HT-29 (cell line): ENCODE measurements at places on chromosomes 5 and 9. TPM values are rescaled to one million over a fixed set of nuclear protein-coding genes. Genes with fewer than 3 reads are reported as not detected.

The WDR38 gene
- not detected in 2 replicates for total RNA-seq

The SHC3 gene
- total RNA-seq = 0.18 and 0.23 TPM in 2 replicates

The PCDHB15 gene
- 0.05 and 0.20 TPM in 2 replicates for total RNA-seq

The PAXX gene
- 169 and 179 TPM in 2 replicates for total RNA-seq

The STC2 gene
- not detected in 2 replicates for total RNA-seq

The TMEM232 gene
- 0.10 and 0.94 TPM in 2 replicates for total RNA-seq

The SLC25A2 gene
- total RNA-seq = 0.33 TPM in 1 of 2 replicates, not detected in the other

The SPINK4 gene
- total RNA-seq = 1.3 TPM in 1 of 2 replicates, not detected in the other

The C5orf34 gene
- total RNA-seq = 2.5 and 3.8 TPM in 2 replicates

The FOXI1 gene
- not detected in 2 replicates for total RNA-seq

DNA sequence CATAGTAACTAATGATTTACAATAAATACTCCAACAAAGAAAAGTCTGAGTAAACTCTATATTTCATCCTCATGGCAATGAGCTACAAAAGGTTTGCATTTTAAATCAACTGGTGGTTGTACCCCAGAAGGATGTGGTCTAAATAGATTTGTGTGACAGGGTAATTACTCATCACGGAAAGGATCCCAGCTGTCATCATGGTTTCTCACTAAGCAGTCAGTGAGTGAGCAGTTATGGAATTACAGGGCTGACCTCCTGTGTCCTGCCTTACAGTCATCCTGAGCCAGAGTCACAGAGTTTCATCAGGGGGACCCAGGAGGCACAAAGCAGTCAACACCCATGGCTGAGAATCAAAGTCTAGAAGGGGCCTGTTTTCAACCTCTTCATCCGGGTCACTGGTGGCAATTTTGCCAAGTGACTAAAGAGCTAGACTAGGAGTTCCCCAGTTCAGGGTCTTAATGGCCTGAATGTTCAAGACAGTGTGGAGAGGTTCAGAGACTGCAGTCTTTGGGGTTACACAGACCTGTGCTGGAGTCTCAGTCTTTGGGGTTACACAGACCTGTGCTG, 210.7 kb upstream of the SLC24A2 start:
- no peak for DNase-seq

DNA sequence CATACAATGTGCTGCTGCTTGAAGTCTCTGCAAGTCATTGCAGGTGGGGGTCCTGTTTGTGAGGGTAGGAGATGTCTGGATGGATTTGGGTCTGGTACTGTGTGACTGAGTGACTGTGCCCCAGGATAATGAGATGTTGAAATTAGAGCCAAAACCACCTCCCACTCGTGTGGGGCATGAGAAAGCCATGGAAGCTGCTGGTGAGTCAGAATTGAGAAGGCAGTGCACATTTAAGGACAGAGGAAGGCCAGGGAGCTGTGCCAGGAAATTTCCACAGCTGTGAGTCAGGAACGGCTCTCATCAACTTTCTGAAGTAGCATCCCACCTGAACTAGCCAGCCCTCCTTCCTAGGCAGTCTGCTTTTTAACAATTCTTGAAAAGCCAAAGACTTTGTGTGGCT, 229.8 kb downstream of the DRD1 start:
- no peak for DNase-seq

- DNase-seq = peak; percentile 56
Measured at GRCh38 chr5:100479079-100479688, 56.0 kb upstream of the FAM174A start.

GRCh38 chr5:139619861-139620260, 28.3 kb upstream of the CXXC5 start:
- no peak for DNase-seq

DNA sequence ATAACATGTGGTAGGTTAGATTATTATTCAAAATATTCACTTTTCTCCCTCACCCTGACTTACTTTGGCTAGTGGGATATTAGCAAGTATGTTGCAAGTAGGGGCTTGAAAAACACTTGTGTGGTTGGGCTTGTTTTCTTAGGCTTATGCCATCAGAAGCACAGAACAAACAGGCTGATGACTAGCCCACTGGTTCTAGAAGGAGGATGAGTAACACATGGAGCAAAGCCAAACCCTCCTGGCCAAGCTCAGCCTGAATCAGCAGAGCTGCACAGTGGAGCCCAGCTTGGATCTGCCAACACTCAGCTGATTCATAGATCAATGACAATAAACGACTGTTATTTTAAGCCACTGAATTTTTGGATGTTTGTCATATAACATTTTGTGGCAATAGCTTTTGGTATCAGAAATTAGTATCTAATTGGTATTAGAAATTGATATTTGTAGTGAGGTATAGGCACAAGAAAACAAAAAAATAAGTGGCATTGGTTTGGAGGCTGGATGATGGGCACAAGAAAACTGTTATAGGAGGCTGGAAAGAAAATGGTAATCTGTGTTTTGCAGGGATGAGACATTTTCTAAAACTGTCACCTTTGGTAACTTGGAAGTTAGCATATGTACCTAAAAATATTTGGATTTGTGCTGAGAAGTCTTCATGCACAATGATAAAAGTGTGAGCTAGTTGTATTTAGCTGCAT, 46.1 kb upstream of the ZBED3 start:
- DNase-seq = no peak

DNA sequence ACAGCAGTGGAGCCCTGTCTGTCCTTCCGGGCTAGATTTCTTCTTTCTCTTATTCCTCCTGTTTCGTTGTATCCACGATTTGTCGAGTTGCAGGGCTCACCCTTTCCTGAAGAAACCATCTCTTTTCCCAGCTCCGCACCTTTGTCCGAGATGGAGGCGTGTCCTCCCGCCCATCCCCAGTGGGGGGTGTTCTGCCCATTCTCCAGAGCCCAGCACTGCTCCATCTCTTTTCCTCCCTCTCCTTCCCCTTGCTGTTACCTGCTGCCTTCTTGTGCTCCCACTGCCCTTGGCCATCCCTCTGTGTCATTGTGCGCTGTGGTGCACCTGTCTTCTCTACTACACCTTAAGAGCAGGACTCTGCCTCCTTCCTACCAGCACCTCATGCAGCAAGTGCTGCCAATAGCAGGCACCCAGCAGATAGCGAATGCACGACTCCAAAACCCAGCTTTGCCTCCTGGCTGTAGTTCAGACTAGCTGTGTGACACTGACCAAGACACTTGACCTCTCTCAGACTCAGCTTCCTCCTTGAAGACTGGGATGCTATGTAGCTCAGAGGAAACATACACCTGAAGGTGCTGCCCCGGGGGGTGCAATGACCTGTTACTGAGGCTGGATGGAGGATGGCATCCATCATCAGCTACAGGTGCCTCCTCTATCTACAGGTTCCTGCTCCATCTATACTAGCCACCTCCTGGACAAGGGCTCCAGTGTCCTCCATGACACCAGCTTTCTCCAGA, 8.9 kb downstream of the OR13J1 start:
- no peak for DNase-seq

- DNase-seq = no peak
Measured at GRCh38 chr9:74132986-74133385, 364.1 kb upstream of the RORB start.

GRCh38 chr5:59042201-59043055, 459.6 kb downstream of the RAB3C start:
- no peak for DNase-seq

DNA sequence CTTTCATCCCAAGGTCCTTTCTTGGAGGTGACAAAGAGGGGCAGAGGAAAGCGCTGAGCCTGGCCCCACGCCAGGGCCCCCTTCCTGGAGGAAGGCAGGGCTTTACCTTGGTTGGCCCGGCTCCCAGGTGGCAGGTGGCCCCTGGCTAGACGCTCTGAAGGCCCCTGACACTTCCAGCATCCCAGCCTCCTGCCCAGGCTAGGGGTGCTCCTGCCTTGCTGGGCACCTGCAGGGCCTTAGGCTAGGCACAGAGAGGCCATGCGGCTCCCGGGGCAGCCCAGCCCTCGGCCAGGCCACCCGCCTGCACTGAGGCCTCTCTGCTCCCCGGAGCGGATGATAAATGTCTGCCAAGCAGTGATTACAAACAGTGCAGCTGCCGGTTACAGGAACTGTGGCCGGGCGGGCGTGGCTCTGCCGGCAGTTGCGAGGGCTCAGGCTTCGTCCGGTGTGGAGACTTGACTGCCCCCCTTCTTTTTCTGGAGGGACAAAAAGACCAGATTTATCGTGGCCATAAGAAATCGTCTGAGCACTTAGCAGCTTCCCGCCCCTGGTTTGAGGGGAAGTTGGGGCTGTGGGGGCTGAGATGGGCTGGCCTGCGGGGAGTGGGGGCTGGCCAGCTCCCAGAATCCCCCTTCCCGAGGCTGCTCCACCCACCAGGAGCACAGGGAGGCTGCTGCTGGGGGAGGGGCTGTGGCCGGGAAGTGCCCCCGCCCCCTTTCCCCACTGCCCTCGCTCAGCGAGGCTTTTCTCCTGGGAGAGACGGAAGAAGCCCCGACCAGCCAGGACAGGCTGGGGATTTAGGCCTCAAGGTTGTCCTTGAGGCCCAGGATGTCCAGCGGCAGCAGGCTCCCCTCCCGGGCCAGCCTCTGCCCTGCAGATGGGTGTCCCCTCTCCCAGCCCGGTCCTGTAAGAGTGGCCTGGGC, 31.6 kb upstream of the UBAC1 start:
- peak; percentile 53 for DNase-seq

DNA sequence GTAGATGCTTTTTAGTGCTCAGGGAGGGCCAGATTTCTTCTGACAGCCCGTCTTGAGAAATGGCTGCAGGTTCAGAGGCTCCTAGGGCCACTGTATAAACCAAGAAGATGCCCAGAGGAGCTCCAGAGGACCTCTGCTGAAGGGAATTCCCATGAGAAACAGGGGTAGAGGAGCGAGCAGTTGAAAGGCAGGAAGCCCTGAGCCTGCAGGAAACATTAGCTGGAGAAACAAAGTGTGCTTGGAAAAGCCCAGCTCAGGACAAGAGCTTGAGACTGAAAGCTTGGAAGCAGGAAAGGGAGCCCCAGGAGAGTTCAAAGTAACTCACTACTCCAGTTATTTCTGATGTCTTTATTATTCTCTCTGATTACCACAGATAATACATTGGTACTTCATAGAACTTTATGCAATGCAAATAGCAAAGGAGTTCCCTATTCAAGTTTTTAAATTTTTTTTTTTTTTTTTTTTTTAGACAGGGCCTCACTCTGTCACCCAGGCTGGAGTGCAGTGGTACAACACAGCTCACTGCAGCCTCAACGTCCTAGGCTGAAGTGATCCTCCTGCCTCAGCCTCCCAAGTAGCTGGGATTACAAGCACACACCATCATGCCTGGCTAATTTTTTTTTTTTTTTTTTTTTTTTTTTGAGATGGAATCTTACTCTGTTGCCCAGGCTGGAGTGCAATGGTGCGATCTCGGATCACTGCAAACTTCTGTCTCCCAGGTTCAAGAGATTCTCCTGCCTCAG, 16.5 kb downstream of the HBEGF start:
- DNase-seq = no peak

DNA sequence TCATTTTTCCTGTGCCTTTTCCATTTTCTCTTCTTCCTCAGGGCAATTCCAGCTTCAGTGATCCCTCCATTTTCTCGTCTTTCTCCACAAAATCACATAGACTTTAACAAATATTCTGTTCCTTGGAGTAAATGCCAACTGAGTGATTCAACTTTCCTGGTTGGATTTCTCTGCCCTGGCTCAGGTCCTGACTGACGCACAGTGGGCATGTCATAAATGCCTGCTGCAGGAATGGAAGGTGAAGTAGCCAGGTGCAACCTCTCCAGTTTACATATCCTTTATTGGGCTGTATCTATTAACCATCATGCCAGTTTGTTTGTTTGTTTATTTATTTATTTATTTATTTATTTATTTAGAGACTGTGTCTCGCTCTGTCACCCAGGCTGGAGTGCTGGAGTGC, 95.1 kb downstream of the MEF2C start:
- no peak for DNase-seq

GRCh38 chr5:151504006-151504405, 56.6 kb downstream of the SLC36A1 start:
- no peak for DNase-seq

DNA sequence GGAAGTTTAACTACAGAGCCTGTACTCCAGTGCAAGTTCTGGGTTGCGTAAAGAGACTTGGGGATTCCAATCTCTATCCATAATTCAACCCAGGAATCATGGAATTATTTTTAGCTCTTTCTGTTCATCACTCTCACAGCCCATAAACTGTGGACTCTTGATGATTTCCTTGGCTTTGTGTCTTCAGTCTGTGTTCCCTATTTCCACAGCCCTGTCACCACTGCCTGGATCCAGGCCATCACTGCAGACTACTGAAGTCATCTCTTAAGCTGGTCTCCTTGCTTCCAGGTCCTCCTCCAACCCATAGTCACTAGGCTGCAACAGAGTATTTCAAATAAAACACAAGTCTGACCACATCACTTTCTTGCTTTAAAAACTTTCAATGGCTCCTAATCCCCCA, 211.7 kb downstream of the PLK2 start:
- DNase-seq = no peak

DNA sequence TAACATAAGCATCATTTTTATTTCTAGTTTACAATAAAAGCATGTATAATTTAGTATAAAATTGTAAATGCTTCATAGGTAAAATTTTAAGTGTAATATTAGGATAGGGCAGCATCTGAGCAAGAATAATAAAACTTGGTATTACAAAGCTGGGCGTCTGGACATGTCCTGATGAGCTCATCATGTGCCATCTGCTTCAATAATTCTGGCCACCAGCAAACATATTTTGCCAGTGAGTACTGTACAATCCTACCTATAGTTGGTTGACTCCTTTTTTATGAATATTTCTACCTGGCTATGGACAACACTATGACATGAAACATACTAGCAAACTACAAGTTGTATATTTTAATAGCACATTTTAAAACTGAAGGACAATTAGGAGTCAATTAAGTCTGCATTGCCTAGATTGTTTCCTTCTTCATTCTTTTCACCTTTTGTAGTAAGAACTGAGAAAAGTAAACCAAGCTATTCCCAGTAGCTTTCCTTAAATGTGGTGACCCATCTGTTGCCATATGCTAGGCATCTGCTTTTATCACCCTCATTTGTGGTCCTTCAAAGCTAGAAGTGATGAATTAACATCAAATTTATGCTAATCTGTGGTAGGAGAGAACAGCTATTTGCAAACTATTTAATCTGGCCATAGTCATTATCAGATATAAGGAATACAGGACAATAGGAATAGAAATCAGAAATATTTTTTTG, 23.4 kb downstream of the LURAP1L start:
- DNase-seq = no peak

DNA sequence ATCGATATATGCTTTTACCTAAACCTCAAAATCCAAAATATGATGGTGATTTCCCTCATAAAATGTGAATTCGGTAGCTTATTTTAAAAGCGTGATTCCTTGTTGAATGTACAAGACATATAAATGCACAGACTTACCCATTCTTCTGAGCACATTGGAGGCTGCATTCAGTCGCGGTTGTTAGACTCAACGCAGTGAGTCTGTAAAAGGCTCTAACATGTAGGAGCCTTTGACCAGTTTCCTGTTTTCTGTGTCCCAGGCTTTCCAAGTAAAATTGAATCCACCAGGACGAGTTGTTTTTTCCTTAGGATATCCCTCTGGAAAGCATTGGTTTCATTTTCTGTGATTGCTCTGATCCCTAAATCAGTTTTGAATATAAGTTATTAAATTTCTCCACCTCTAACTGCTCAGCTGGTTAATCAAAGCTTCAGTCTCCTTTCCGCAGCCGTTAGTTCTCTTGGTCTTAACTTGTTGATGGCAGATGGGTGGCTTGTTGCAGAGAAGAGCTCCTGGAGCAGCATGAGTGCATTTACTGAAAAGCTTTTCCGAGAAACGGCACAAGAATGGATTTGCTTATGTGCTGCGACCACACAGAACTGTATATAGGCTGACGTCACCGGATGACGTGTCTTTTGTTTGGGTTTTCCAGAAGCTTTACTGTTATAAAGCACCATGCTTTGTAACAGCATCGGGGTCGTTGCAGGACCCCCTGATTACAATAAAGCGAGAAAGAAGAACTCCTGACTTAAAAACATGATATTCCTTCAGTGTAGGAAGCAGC, at the start of gene LRRTM2:
Gene LRRTM2 (minus strand): TSS at position 565 of the 781 bp plus-strand sequence. CDS start 424 bp downstream, at position 141.
- no peak for DNase-seq

GRCh38 chr5:76524101-76524835, 98.9 kb downstream of the F2RL2 start:
- DNase-seq = no peak
